ENCODE measurements at places on chromosomes 4 and X.

GRCh38 chr4:38024206-38024509 is 64.0 kb downstream of the PTTG2 start:
- DNase-seq = no peak

DNA sequence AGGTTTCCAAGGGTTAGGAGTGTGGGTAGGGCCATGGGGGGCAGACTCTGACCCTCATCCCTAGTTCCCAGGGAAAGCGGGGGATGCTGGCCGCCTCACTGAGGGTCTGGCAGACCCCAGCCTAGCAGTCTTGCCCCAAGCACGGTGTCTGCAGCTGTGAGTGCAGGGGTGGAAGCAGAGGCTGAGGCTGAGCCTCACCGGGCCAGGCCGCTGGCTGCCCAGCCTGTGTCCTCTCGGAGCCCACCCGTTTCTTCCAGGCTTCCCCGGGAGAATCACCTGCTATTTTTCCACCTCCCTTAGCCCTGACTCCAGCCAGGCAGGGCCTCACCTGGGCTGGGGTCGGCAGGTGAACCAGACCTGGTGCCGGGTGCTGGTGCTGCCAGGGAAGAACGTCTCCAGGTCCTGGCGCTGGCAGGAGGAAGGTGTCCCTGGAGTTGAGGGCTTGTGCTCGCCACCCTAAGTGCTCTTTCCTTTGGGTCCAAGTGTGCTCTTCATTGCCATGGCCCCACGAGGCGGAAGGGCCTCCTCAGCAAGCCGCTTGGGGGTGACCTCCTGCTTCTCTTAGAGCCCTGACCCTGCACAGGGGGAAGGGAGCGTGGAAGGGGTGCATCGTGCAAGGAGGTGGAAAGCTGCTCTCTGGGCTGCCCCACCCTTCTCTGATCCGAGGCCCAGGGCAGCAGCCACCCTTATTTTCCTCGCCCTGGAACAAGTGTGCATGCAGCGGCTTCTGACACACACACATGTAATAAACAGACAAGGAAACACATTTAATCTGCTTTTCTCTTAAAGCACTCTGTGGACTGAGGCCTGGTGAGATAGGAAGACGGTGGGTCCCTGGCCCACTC is 112.7 kb downstream of the FAM53A start:
- DNase-seq = no peak

GRCh38 chrX:110145854-110146253 is 142.9 kb downstream of the TMEM164 start:
- DNase-seq = no peak

GRCh38 chr4:77820649-77821561 is 1.7 kb upstream of the CNOT6L start:
- no peak for DNase-seq

GRCh38 chr4:19809989-19810388 is 441.7 kb upstream of the SLIT2 start:
- no peak for DNase-seq

DNA sequence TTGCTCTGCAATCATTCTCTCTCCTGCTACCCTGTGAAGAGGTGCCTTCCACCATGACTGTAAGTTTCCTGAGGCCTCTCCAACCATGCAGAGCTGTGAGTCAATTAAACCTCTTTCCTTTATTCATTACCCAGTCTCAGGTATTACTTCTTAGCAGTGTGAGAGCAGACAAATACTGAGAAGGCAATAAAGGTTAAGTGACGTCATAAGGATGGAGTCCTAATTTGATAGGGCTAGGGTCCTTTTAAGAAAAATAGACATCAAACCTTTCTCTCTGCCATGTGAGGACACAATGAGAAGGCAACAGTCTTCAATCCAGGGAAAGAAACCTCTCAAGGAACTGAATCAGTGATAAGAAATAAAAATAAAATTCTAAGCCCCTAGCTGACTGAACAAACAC is 1262.7 kb downstream of the FAM133A start:
- no peak for DNase-seq

- no peak for DNase-seq
These were observed 486.6 kb upstream of the TENM3 start for GRCh38 chr4:181756451-181757095.

DNA sequence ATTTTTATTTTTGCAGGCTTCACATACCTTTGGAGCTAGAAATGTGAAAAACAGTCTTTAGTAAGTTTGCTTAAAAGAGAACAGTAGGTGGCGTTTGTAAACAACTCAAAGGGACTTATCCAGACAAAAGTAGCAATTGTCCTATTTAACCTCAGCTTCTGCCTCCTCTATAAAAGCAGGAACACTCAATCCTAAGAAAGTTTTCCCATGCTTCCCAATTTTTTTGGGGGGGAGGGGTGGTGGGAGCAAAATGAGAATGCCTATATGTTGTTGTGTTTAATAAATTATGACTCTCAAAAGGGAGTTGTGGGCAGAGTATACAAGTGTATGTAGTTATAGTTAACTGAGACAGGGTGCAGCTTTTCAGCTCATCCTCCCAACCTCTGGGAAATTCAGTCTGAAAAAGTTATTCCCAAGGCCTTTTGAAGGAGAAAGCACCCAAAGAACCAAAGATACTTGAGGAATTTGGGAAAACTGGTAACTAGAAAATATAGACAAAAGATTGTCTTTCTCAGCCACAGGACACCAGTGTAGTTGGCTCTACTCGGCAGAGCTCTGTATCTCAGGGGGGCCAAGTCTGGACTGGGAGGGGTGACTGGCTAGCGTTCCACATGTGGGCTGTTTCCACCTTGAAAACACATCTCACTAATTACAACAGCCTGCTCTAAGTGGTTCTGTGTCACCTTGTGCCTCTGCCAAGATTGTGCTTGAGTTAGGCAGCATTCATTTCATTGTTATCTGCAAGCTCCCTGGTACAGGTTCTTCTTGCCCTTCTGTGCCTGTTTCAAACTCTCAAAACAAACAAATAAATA is 2.8 kb downstream of the SFRP2 start:
- DNase-seq = no peak

DNA sequence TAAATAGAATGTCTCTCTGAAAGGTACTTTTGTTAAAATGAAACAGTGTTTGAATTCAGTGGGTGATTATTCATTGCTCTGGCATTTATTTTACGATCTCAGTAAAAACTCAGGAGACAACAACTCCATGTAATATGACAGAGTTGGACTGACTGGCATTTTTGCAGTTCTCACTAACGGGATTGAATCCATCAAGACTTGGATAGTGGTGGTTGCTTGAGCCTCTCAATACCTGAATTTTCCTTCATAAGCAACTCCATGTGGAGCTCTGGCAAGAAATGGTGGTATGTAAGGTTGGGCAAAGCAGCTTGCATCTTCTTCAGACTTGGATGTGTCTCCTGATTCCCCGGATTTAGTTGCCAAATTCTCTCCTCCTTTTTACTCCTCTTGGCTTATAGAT is 72.7 kb downstream of the FRMPD4 start:
- DNase-seq = no peak

- DNase-seq = no peak
These were observed 20.9 kb upstream of the PLAC1 start for GRCh38 chrX:134679221-134679620.

DNA sequence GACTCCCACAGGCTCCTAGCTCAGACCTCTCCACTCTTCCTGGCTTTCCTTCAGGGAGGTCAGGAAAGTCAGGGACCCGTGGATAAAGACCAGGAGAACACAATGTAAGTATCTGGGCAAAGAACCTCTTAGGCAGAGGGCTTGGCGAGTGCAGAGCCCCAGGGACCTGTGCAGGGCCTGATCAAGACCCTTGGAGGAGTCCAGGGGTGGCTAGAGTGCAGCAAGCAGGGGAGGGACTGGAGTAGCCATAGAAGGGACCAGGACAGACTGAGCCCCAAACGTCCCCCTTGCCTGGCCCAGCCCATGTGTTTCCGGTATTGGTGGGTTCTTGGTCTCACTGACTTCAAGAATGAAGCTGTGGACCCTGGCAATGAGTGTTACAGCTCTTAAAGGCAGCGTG is 5.9 kb upstream of the TNIP2 start:
- DNase-seq = no peak

DNA sequence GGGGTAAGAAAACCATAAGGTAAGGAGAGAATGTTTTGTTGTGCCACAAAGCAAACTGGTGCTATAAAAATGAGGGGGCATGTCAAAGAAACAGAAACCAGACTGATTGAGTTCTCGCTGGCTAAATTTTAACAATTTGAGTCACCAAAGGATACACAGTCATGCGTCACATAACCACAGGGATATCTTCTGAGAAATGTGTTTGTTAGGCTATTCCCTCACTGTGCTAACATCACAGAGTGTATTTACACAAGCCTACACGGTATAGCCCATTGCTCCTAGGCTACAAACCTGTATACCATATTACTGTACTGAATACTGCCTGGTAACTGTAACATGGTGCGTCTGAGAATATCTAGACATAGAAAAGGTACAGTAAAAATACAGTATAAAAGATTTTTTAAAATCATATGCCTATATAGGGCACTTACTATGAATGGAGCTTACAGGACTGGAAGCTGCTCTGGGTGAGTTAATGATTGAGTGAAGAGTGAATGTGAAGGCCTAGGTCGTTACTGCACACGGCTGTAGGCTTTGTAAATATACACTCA is 50.1 kb downstream of the FBXW7 start:
- no peak for DNase-seq

GRCh38 chrX:119647552-119648420 is 41.6 kb upstream of the NKRF start:
- no peak for DNase-seq

- DNase-seq = no peak
These were observed 72.1 kb downstream of the PRSS12 start for GRCh38 chr4:118280501-118281218.

- no peak for DNase-seq
These were observed 149.3 kb upstream of the GYPA start for GRCh38 chr4:144289667-144290428.

DNA sequence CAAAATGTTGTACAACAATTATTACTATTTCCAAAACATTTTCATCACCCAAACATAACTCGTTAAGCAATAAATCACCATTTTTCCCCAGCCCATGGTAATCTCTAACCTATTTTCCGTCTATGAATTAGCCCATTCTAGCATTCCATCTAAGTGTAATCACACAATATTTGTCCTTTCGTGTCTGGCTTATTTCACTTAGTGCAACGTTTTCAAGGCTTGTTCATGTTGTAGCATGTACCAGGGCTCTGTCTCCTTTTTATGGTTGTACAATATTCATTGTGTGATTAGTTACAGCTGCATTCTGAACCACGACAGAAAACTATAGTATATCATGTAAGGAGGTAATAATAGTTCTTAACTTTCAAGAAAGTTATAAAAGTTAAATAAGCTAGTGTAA is 656.0 kb upstream of the HS3ST1 start:
- DNase-seq = no peak

DNA sequence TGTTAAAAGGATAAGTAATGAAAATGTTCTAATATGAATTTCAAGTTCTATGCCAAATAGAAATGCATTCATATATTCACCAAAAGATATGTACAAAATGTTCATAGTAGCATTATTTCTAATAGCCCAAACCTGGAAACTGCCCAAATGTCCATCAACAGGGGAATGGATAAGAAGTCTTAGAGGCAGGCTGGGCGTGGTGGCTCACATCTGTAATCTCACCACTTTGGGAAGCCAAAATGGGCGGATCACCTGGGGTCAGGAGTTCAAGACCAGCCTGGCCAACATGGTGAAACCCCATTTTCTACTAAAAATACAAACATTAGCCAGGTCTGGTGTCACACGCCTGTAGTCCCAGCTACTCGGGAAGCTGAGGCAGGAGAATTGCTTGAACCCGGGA is 2.3 kb upstream of the HPRT1 start:
- DNase-seq = no peak

- DNase-seq = no peak
These were observed 23.6 kb upstream of the VAMP7 start for GRCh38 chrX:155857561-155857960.

- DNase-seq = no peak
These were observed 181.1 kb upstream of the SMIM31 start for GRCh38 chr4:164572877-164573279.

- DNase-seq = no peak
These were observed 124.9 kb downstream of the POU4F2 start for GRCh38 chr4:146763560-146763959.

- DNase-seq = no peak
These were observed 84.5 kb upstream of the UXT start for GRCh38 chrX:47743504-47743903.

GRCh38 chr4:81802285-81802846 is 330.7 kb upstream of the RASGEF1B start:
- DNase-seq = no peak

DNA sequence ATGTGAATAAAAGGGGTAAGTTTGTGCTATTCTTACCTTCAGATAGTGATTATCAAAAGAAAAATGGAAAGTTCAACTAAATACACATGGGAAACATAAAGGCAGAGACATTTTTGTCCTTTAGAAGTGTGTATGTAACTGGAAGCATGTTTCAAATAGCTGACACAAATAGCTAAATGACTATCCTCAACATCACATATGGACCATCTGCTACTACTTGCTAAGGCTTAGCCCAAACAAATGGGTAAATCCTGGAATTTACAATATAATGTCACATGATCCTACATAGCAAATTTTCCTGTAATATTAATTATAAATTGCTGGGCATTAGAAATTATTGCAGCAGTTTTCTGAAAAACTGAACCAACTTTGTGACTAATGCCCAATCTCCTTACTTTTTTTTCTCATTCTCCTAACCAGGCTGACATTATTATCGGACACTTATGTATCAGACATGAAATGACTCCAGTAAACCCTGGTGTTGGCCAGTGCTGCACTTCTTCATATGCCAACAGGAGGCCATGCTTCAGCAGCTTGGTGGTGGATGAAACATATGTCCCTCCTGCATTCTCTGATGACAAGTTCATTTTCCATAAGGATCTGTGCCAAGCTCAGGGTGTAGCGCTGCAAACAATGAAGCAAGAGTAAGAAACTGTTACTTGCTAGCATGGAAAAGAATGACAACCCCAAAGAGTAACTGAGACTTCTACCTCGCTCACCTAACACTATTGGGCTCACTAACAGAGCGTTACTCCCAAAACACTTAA is 16.1 kb downstream of the AFP start:
- no peak for DNase-seq

- no peak for DNase-seq
These were observed 18.5 kb downstream of the UVSSA start for GRCh38 chr4:1365271-1366178.

- DNase-seq = no peak
These were observed 501.0 kb downstream of the PPARGC1A start for GRCh38 chr4:23388699-23389395.

DNA sequence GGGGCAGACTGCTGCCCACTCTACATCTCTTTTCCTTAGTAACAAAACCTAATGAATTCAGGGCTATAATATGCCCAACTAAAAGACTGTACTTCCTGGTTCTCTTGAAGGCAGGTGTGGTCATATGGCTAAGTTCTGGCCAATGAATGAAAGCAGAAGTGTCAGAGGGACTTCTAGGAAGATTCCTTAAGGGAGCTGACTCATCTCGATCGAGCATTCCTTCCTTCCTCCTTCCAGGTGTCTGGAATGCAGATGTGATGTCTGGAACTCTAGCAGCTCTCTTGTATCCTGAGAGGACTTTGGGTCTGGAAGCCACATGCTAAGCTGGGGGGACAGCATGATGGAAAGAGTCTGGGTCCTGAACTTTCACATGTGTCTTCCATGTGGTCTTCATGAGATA is 116.2 kb upstream of the STX18 start:
- DNase-seq = no peak

GRCh38 chr4:123649645-123650391 is 253.2 kb downstream of the SPRY1 start:
- no peak for DNase-seq

GRCh38 chrX:34300871-34301270 is 168.8 kb upstream of the FAM47A start:
- DNase-seq = no peak
